Esophagus squamous epithelium (tissue), 5 donors: ENCODE measurements at places on chromosomes 2 and 18. TPM values are rescaled to one million over a fixed set of nuclear protein-coding genes. Genes with fewer than 3 reads are reported as not detected.

- DNase-seq: no peak
Observed at GRCh38 chr2:26562811-26563645, 78.1 kb downstream of the CIB4 start.

Gene IMPACT
- 16.1 TPM for total RNA-seq

Gene AOX1
- total RNA-seq: 3.2 TPM

Gene CCDC121
- 0.87 TPM for total RNA-seq

DNA sequence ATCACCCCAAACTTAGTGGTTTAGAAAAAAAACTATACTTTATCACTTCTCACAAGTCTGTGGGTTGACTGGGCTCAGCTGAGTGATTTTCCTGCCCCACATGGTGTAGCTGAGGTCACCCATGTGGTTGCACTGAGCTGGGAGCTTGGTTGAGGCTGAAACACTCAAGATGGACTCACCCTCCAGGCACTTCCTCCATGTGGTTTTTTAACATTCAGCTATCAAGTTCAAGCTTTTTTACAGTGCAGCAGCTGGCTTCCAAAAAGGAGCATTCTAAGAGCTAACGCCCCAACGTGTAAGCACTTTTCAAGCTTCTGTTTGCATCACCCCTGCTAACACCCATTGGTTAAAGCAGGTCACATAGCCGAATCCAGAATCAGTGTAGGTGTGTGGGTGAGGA, 105.9 kb upstream of the CREB1 start:
- no peak for DNase-seq

Gene ACTG2
- 37.7 TPM for total RNA-seq

DNA sequence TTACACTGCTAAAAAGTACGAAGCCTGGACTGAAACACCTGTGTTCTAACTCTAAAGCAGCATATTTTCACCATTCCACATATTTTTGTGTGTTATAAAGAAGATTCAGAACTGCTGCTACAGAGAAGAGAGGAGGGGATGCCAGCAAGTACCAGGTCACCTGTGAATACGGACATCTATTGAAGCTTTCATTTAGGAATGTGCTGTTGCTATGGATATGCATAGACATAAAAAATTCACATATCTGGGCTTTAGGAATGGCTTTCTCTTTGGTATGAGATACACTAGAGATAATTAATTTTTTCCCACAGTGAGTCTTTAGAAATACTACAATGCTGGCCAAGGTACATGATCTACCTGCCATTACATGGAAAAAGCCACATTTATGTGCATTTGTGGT, 238.5 kb downstream of the WDR7 start:
- DNase-seq: no peak

GRCh38 chr18:48049757-48050156, 119.3 kb upstream of the SMAD2 start:
- DNase-seq: no peak
